ENCODE measurements at places on chromosomes 1 and 21.

DNA sequence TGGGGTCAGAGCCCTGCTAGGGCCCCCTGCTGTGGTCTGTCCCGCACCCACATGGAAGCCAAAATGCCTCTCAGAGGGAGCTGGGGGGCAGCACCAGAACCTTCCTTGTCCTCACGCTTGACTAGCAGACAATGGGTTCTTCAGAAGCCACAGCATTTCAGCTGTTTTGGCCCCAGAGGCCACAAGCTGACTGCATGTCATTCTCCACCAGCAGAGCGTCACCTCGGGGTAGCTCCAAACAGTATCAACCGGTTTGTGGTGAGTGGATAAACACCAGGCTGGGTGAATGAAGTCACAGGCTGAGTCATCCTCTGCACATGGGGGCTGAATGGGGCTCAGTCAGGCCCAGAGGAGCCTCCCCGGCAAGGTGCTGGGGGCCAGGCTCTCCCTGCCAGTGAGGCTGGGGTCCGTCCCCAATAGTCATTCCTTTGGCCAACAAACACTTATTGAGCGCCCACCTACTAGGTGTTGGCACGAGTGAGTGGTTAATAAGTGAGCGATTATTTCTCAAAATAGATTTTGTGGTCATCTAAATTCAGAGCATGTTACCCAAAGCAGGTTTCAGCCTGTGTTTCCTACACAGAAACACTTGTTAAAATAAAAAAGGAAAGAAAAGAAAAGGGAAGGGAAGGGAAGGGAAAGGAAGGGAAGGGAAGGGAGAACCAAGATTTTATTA lies 9.1 kb downstream of the OLIG1 start:
- no peak for DNase-seq

DNA sequence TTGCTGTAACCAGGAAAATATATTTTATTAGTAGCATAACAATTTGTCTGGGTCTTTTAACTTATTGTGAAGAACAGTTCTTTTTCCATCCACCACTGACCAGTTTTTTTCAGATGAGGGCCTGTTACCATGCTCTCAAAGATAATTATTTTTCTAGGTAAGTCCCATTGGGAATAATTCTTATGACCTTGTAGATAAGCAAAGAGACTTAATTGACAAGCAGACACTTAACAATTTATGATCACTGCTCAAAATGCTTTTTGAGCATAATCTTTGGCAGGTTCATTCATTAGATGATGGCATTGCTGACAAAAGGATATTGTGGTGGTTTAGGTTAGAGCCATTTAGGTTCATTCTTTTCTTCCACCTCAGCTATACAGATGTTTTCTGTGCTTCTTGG lies 6.6 kb downstream of the SNX27 start:
- DNase-seq, result no peak

- DNase-seq, result no peak
These were observed 53.0 kb downstream of the MAB21L3 start for GRCh38 chr1:116164150-116164549.

GRCh38 chr1:3126756-3127678 lies 58.0 kb downstream of the PRDM16 start:
- no peak for DNase-seq

- no peak for DNase-seq
These were observed 28.8 kb downstream of the SLC5A9 start for GRCh38 chr1:48251323-48251722.

DNA sequence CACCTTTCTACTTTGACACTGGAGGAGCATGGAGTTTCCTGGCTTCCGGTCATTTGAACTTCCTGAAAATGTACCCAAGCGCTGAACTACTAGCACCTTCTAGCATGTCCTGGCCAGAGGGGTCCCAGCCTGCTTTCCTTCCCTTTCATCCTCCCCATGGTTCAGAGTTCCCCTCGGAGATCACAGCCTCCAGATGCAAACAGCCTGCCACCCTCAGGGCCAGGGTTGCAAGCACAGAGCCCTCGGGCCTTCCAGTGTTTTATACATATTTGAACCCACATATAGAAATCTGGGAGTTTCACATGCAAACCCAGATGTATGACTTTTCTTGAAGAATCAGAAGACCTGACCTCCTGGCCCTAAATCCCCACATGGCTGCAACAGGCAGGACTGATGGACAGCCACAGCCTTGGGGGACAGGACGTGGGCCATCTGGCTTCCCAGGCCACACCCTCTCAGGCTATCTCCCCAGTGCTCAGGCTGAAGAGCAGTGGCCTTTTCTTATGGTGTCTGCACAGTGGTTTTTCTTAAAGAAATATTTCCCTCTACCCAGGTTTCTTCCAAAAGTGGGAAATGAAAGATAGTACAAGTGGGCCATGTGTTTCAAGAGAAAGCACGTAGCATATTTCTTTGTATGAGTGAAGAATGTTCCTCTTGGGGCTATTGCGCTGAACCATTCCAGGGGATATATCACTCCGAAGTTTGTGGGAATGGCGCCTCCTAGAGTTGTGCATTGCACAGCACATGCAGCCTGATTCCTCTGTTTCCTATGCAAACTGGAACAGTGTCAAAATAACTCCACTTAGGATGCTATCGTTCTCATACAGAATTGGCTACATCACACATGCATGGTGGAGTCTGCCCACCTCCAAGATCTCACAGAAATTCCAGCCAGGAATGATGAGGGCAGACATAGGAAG lies 232.0 kb upstream of the VAMP3 start:
- DNase-seq, result no peak

DNA sequence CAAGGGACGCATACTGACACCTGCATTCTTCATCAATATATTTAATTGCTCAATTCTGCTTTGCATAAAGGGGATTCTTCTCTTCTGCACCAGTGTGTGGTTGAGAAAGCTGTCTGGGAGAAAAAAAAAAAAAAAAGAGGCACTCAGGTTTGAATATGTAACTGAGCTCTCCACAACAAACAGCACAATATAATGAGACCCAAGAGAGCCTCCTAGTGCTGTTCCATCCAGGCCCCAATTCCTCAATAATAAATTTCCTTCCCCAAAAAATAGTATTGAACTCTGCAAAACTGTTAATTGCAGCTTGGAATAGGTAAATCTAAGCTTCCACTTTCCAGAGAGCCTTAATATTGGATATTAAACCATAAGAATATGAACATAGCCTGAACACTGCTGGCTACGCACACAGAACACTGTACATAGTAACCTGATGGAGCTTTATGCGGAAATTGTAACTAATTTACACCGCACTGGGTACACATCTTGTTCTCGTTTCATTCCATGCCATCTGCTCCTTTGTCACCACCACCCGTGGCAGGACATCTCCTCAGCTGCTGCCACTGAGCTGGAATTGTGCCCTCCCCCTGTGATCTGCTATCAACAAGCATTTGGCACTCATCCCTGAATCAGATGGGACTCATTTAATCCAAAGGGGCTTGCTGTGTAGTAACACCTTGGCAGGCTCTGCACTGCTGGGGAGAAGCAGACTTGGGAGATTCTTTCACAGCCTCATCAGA lies 272.0 kb downstream of the HHIPL2 start:
- DNase-seq, result no peak

DNA sequence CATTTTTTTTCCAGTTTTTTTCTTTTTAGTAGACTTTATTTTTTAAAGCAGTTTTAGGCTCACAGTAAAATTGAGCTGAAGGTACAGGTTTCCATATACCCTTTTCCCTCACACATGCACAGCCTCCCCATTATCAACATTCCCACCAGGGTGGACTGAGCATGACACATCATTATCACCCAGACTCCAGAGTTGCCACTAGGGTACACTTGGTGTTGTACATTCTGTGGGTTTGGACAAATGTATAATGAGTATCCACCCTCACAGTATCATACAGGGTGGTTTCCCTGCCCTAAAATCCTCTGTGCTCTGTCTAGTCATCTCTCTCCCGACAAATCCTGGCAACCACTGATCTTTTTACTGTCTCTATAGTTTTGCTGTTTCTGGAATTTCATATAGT lies 3.0 kb upstream of the AIM2 start:
- no peak for DNase-seq

DNA sequence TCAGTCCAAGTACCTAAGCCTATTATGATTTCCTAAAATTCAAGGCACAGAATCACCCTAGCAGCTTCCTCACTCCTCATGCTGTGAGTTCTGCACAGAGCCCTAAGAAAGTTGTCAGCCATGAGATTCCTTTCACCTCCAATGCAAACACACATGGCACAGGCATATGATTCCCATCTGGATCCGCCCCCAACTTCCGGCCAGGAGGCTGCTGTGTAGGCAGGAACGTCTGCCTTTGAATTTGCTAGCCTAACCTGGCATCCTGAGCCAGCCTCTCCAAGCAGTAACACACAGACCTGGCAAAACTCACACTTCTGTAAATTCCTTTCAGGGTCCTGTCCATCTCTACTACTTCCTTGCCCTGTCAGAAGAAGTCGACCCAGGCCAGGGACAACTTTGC lies 521.1 kb upstream of the BEND5 start:
- DNase-seq, result no peak

DNA sequence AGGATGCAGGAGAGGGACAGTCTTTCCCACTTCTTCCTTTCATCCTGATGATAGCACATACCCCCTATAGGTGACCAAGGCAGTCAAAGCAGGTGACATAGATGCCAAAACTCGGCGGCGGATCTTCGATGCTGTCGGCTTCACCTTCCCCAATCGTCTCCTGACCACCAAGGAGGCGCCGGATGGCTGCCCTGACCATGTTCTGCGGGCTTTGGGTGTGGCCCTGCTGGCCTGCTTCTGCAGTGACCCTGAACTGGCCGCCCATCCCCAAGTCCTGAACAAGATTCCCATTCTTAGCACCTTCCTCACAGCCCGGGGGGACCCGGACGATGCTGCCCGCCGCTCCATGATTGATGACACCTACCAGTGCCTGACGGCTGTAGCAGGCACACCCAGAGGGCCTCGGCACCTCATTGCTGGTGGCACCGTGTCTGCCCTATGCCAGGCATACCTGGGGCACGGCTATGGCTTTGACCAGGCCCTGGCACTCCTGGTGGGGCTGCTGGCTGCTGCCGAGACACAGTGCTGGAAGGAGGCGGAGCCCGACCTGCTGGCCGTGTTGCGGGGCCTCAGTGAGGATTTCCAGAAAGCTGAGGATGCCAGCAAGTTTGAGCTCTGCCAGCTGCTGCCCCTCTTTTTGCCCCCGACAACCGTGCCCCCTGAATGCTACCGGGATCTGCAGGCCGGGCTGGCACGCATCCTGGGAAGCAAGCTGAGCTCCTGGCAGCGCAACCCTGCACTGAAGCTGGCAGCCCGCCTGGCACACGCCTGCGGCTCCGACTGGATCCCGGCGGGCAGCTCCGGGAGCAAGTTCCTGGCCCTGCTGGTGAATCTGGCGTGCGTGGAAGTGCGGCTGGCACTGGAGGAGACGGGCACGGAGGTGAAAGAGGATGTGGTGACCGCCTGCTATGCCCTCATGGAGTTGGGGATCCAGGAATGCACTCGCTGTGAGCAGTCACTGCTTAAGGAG lies 2.9 kb downstream of the NCDN start:
- DNase-seq, result no peak

DNA sequence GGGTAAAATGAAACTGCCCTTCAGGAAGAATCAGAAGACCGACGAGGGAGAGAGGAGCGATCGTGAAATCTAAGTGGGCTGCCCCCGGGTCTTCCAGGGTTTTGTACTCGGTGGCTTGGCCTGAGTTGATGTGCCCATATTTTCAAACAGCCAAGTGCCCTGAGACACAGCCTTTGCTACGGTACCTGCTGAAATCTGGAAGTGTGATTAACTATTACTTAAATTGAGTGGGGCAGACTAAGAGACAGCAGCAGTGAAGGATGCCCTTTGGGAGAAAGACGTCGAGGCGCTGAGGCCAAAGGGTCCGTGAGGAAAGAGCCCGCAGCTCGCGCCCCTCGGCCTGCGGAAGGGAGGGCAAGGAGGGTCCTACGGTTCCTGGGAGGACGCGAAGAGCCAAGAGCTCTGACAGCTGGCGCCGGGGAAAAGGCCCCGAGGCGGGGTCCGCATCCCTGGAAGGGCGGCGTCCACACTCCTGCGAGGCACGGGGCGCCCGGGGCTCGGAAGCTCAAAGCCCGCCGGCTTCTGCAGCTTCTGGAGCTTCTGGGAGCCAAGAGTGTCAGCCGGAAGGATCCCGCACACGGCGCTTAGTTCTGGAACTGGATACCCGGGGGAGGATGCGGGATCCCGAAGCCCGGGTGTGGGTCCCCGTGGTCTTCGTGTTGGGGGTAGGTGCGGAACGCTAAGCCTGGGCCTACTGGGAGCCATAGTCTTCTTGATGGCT lies 15.4 kb upstream of the RNU1-4 start:
- no peak for DNase-seq

DNA sequence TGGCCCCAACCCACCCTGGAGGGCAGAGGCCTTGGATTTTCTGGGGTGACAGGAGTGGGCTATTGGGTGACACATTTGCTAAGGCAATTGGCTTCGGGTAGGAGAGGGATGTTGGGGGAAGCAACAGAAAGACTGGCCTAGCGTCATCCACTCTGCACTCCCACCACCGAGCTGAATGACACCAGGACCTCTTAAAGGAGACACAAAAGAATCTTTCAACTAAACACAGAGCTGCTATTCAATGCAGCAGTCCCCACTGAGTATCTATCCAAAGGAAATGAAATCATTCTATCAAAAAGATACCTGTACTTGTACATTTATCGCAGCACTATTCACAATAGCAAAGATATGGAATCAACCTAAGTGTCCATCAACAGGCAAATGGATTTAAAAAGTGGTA lies 6.2 kb downstream of the TFF2 start:
- no peak for DNase-seq

DNA sequence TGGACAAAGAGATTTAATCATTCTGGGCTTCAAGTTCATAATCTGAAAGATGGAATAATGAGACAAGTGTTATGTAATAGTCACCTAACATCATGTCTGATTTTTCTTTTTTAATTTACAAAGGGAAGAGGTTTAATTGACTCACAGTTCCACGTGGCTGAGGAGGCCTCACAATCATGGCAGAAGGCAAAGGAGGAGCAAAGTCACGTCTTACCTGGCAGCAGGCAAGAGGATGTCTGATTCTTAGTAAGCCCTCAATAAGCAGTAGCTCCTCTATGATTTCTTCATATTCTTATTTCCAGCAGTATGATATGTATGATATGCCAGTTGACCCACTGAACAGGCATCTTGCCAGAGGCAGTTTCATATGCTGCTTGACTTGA lies 152.7 kb downstream of the S1PR1 start:
- no peak for DNase-seq

GRCh38 chr1:116557323-116557878 lies 13.4 kb downstream of the CD58 start:
- DNase-seq, result no peak

DNA sequence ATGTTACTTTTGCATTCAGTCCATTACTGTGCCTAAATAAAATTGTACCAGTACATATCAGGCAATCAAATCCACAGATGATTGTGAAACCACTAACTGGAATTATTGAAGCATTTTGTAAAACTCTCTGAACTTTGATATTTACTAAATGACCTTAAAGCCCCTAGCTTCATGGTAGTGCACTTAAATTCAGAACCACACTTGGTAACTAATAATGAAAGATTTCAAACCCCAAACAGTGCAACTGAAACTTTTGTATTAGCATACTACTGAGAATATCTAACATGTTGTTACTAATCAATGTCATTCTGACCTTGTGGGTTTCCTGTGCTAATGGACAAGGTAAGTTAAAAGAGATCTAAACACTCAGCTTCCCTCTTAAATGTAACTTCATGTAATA lies at the start of gene CFHR3:
TSS of gene CFHR3 (plus strand) at position 238 of the 400 bp plus-strand sequence. CDS start at position 285, 47 bp downstream.
- no peak for DNase-seq

GRCh38 chr21:17782051-17782450 lies 37.1 kb downstream of the C21orf91 start:
- DNase-seq, result no peak

- no peak for DNase-seq
These were observed 29.1 kb upstream of the SLC16A1 start for GRCh38 chr1:112985123-112985522.

- no peak for DNase-seq
These were observed 32.7 kb downstream of the TRIM11 start for GRCh38 chr1:228373681-228374571.

GRCh38 chr1:199135901-199136300 lies 497.1 kb downstream of the PTPRC start:
- no peak for DNase-seq
